NCI-H1105 treated with DMSO at 0.1 percent for 48 hours (cell line): ENCODE measurements at places on chromosomes 2 and 18.

- DNase-seq: no peak
Observed at GRCh38 chr18:63192885-63193349, 126.7 kb downstream of the BCL2 start.

- peak; percentile 10 for DNase-seq
Observed at GRCh38 chr2:233350708-233351107, 3.6 kb upstream of the DGKD start.

GRCh38 chr2:215826838-215827441, 186.4 kb downstream of the MREG start:
- DNase-seq: no peak

DNA sequence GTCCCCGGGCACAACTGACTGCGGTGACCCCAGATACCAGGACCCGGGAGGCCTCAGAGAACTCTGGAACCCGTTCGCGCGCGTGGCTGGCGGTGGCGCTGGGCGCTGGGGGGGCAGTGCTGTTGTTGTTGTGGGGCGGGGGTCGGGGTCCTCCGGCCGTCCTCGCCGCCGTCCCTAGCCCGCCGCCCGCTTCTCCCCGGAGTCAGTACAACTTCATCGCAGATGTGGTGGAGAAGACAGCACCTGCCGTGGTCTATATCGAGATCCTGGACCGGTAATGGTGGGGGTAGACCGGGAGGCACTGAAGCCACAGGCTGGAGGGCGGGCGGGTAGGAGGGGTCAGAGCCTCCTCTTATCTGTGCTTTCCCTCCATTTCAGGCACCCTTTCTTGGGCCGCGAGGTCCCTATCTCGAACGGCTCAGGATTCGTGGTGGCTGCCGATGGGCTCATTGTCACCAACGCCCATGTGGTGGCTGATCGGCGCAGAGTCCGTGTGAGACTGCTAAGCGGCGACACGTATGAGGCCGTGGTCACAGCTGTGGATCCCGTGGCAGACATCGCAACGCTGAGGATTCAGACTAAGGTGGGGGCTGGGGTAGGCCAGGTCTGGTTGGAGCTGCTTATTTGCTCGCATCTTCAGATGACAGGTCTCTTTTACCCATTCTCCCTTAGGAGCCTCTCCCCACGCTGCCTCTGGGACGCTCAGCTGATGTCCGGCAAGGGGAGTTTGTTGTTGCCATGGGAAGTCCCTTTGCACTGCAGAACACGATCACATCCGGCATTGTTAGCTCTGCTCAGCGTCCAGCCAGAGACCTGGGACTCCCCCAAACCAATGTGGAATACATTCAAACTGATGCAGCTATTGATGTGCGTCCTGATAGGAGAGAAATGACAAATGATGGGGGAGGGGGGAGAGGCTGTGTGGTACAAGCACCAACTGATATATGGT, 780 bp downstream of the HTRA2 start:
- peak; percentile 10 for DNase-seq

DNA sequence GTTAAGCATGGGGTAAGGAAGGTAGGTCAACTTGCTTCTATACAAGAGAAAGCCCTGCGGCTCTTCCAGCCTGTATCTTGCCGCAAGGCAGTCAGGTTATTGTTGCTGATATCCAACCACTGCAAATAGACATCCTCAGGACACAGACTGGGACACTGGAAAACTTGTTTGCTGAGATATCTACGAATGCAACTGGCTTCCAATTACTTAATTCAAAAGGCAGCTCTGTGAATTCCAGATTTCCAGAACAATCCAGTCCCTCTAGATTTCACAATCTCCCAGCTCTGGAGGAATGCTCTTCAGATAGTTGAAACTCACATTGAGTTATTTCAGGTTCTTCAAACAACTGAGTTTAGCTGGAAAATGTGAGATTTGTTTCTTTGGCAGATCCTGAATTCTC, 34.6 kb upstream of the SP9 start:
- DNase-seq: no peak

- DNase-seq: no peak
Observed at GRCh38 chr2:135728064-135728743, 13.5 kb upstream of the UBXN4 start.

- DNase-seq: no peak
Observed at GRCh38 chr2:18800240-18800971, 211.0 kb upstream of the NT5C1B start.

- DNase-seq: no peak
Observed at GRCh38 chr18:47175283-47175897, 774 bp downstream of the IER3IP1 start.

GRCh38 chr2:85999061-85999831, 106.4 kb downstream of the POLR1A start:
- DNase-seq: no peak

- DNase-seq: no peak
Observed at GRCh38 chr2:11828933-11829323, 82.5 kb downstream of the LPIN1 start.

- DNase-seq: no peak
Observed at GRCh38 chr2:127721311-127721977, 20.1 kb downstream of the SFT2D3 start.

- DNase-seq: no peak
Observed at GRCh38 chr2:101199251-101199791, 48.1 kb upstream of the TBC1D8 start.

GRCh38 chr2:49577041-49577440, 422.7 kb upstream of the FSHR start:
- DNase-seq: no peak

GRCh38 chr2:95272781-95273180, 1.5 kb upstream of the PROM2 start:
- DNase-seq: no peak

- DNase-seq: no peak
Observed at GRCh38 chr2:237118561-237119155, 33.0 kb downstream of the COPS8 start.

DNA sequence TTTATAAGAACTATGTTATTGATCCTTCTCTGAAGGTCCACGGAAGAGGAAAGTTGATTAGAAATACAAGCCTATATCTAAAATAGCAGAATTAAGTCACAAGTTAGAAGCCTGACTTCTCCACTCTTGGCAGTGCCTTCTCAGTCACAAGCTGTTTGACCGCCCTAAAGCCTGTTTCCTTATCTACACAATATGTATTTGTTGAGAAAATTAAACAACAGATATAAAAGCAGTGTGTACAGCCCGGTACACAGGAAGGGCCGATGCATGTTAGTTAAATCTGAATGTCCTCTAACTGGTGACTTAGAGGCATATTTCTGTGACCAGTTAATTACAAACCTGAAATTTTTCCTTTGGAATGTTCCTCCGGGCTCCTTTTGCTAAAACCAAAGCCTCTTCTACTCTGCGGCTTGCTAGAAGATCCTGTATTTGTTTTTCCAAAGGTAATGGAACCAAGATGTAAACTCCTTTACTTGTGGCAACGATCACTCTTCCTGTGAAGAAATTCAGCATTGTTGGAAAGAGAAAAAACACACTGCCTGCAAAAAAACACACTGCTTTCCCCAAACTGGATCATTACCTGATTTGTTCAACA, 33.4 kb downstream of the TGFBRAP1 start:
- no peak for DNase-seq

DNA sequence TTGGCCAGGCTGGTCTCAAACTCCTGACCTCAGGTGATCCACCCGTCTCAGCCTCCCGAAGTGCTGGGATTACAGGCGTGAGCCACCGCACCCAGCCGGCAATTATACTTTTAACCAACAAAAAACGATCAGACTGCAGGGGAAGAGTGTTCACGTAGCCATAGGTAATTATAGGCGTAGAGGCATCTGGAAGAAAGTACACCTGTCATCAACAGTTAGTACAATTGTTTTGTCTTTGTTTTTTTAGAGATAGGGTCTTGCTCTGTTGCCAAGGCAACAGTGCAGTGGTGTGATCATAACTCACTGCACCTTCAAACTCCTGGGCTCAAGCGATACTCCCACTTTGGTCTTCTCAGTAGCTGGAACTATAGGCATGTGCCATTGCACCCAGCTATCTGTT, 20.0 kb downstream of the ST3GAL5 start:
- DNase-seq: no peak

DNA sequence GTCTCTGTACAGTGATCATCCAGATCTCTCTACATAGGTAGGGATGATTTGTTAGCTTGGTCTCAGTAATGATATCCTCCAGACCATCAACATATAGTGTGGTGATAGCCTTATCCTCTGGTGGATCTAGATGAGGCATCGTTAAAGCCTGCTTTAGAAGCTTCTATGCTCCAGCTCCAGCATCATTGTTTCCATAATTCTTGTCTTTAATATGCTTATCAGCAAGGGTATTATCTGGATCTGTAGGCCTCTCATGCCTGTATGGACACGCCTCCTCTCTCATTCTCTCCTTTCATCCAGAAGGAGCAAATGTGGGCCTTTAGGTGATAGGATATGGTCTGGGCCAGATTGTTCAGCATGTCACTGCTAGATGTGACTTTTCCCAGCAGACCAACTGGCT, 234.5 kb upstream of the CHST9 start:
- DNase-seq: no peak

- DNase-seq: no peak
Observed at GRCh38 chr2:66865161-66865560, 430.2 kb downstream of the MEIS1 start.

GRCh38 chr2:7961550-7961949, 720.3 kb upstream of the ID2 start:
- DNase-seq: no peak

DNA sequence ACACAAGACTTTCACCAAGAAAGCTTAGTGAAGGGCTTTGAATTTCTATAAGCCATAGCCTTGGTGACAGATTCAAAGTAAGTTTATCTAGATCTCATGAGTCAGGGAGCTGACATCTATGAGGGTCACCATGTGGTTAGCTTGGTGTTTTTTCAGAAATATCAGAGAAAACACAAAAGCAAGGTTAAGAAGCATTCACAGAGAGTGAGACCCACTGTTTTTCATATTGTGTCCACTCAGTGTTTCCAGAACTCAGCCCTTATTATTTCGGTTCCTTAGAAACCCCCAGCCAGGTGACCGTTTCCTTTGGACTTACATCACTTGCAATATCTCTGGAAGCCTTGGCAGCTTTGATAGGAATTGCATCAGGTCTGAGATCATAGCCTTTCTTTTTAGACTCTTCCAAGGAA, 76.6 kb downstream of the NEB start:
- no peak for DNase-seq

DNA sequence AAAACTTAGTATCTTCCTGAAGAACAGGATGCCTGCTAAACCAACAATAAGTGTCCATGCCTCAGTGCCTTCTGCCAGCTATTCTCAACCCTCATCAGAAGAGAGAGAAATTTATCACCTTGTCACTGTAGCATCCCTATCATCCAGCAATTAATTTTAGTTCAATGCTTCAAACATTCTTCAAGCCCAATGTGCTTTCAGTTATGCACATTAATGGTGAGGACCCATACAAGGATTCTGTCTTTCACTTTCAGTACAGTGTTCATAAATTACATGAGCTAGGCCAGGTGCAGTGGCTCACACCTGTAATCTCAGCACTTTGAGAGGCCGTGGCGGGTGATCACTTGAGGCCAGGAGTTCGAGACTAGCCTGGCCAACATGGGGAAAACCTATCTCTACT, 47.0 kb upstream of the MSH6 start:
- no peak for DNase-seq

- DNase-seq: no peak
Observed at GRCh38 chr2:229454934-229455631, 184.0 kb upstream of the PID1 start.

DNA sequence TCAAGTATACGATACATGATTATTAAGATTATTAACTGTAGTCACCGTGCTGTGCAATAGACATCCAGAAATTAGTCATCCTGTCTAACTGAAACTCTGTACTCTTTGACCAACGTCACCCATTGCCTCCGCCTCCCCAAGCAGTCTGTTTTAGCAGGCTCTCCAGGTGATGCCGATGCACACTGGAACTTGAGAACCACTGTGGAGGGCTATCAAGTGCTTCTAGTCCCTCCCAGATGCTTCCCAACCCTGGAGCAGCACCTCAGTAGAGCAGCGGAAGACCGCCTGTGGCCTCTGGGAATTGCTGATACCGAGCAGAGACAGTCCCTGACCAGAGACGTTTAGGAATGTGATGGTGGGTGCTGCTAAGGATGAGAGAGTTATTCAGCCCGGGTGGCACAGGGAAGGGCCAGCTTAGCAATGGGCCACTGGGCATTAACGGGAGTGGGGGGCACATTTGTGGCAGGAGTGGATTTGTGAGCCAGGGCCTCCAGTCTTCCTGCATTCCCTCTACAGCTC, 50.7 kb downstream of the LIPG start:
- no peak for DNase-seq

DNA sequence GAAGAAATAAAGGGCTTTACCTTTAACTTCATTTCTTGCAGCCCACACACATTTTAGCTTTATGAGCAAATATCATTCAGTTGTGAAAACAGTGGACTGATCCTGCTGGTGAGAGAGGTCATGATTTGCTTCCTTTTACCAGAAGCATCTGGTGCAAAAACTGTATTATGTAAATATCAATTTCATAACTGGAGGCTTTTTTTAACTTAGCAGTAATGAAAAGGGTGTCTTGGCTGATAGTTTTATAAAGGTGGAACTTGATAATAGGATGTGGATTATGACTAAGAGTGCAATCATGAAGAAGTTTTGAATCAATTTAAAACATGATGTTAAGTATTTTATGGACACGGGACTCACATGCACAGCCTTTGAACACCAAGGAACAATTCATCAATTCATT, 304.4 kb downstream of the GULP1 start:
- no peak for DNase-seq

DNA sequence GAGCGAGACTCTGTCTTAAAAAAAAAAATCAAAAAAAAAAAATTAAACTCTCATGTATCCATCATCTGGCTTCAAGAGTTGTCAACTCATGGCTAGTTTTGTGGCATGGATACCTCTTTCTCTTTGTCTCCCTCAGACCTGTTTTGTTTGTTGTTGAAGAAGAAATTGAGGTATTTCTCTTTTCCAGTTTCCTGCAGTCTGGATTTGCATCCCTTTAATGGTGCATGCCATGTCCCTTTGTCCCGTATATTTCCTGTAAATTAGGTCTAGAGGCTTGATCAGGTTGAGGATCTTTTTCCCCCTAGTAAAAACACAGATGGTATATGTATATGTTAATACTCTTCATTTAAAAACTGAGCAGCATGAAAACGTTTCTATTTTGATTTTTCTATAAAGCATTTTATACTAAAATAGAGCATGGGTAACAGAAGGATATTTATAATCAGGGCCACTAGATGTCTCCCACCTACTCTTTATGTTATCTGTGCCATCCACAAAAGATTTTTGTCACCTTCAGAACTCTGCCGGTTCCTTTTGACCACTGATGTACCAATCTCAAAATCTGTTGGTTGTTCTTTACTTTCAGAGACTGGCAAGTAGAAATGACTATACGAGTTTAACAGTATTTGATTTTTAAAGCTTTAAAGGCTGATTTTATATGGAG, 80.1 kb downstream of the GALNT1 start:
- peak; percentile 69 for DNase-seq

DNA sequence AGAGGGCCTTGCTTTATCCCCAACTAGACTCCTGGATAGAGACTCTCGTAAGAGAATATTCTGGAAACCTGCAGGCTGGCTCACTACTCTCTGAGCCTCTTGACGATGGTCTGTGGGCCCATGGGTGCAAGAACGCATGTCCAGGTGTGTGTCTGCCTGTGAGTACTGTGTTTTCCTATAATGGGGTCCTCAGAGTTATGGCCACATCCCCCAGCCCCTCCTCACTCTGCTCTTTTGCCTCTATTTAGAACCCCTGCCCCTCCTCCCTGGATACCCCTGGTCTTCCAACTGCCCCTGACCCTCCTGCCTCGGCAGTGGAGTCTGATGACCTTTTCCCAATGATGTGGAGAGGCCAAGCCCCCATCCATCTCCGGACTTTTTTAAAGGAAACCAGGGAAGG, 148.1 kb downstream of the ZFP36L2 start:
- no peak for DNase-seq
